T-helper 2 cell (primary cell): ENCODE measurements at places on chromosomes 7 and 10.

DNA sequence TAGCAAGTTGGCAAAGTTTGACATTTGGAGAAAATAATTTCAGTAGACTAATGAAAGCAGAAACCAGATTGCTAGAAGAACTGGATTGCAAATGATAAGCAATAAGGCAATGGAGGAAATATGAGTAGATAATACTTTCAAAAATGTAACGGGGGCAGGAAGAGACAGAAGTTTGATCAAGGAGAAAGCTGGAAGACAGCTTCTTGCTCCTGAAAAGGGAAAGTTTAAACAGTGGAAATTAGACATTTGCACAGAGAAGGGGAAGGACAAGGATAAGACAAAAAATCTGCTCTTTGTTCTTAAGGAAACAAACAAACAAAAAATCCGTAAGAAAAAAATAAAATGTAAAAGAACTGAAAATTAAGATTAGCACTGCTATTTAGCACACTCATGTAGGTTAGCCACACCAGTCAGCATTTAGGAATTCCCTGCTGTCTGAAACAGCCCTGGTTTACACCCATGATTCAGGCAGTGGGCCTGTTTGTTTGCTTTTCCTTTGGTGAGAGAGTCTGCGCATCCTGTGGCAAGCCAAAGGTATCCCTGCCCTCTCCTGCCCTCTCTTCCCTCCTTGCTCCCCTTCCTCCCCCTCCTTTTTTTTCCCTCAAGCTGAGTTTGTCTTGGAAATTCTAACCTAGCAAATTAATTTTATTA lies 104.3 kb upstream of the CAV2 start:
- no peak for DNase-seq

DNA sequence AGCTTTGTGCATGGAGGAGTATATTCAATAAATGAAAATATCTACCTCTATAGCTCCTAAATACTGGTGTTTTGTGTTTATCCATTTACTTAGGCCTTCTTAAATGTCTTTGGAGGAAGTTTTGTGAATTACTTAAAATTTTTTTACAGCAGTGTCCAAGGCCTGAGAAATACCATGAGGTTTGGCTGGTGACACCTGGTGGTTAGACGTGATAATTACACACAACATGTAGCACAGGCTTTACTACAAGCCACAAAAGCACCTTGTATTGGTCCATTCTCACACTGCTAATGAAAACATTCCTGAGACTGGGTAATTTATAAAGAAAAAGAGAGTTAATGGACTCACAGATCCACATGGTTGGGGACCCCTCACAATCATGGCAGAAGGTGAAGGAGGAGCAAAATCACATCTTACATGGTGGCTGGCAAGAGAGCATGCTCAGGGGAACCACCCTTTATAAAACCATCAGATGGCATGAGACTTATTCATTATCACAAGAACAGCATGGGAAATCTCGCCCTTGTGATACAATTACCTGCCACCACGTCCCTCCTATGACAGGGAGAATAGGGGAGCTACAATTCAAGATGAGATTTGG lies 20.6 kb downstream of the HYAL4 start:
- DNase-seq = no peak

GRCh38 chr10:100999742-101000126 lies at the start of gene LZTS2:
Gene LZTS2 (plus strand): TSS chr10:100999808. CDS start chr10:101002539, 2,731 bp downstream.
- DNase-seq = no peak

DNA sequence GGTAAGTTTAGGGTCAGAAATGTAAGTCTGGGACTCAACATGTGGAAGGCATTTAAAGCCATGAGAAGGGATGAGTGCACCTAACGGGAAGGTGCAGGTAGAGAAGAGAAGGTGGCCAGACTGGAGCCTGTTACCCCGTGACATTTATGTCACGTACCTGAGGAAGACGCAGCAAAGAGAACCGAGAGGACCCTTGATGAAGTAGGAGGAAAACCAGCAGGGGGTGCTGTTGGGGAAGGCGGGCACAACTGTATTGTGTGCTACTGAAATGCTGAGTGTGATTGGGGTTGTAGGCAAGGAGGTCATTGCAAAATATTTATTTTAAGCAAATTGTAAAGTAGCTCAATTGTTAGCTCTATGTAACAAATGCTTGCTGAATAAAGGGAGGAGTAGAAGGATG lies 338.2 kb upstream of the PRKCQ start:
- DNase-seq = peak; percentile 69

DNA sequence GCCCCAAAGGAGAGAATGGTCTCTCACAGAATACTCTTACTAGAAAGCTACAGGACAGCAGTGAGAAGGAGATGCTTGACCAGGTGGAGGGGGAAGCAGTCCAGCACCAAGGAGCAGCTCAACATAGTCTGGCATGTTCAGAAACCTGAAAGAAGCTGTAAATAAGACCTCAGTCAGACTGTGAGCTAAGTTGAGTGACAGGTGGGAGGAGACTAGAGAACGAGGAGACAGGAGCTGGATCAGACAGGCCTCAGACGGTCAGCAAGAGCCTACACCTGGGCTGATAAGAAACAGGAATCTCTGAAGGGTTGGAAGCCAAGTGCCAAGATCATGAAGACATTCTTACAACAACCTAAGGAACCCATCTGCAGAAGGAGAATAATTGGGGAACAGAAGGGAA lies 54.5 kb downstream of the ELMO1 start:
- DNase-seq = no peak
